Cardiac fibroblast (primary cell): ENCODE measurements at places on chromosomes 3 and 15.

GRCh38 chr15:73765778-73766177, 12.6 kb upstream of the INSYN1 start:
- no peak for DNase-seq

GRCh38 chr3:147900851-147901250, 491.7 kb downstream of the ZIC1 start:
- DNase-seq, result no peak

- no peak for DNase-seq
These were observed 29.3 kb downstream of the PLA2G4D start for GRCh38 chr15:42065033-42065432.

DNA sequence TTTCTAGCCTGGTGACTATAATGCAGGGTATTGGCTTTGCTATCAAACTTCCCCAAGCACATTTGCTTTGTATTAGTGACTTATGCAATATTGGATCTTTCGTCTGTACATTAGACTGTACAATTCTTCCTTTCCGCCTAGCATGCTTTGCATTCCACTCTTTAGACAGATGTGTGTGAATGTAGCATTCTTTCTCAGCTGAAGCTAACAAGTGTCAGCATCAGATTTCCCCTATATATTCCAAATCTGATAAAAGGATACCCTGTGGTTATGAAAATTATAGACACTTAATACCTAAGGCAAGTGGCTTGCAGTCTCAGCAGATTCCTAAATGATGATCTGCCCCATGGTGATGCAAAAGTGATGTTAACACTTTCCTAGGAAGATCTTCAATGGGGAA, 360.1 kb downstream of the CNTN4 start:
- no peak for DNase-seq

GRCh38 chr3:61564395-61565059, 3.2 kb downstream of the PTPRG start:
- peak; percentile 74 for DNase-seq

- DNase-seq, result no peak
These were observed 38.7 kb downstream of the ARNT2 start for GRCh38 chr15:80442728-80443403.

DNA sequence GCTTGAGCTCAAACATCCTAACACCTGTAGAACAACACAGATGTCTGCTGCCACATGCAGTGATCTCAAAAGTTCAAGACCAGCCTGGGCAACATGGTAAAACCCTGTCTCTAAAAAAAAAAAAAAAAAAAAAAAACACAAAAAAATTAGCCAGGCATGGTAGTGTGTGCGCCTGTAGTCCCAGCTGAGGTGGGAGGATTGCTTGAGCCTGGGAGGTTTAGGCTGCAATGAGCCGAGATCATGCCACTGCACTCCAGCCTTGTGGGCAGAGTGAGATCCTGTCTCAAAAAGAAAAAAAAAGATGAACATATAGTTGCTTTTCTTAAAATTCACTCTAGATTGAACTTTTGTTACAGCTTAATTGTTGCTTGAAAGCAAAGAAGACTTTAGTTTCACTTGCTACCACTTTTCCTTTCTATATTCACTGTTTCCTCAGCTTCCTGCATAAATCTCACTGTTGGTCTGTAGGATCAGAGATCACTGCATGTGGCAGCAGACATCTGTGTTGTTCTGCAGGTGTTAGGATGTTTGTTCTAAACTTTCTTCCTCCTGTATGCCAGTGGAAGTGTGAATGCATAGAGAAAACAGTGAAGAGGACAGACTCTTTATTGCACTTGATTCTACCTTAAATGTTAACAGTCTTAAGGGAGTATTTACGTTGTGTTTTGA, 12.6 kb downstream of the RAB11A start:
- DNase-seq, result no peak

- DNase-seq, result no peak
These were observed 46.7 kb downstream of the THBS1 start for GRCh38 chr15:39627451-39628143.

DNA sequence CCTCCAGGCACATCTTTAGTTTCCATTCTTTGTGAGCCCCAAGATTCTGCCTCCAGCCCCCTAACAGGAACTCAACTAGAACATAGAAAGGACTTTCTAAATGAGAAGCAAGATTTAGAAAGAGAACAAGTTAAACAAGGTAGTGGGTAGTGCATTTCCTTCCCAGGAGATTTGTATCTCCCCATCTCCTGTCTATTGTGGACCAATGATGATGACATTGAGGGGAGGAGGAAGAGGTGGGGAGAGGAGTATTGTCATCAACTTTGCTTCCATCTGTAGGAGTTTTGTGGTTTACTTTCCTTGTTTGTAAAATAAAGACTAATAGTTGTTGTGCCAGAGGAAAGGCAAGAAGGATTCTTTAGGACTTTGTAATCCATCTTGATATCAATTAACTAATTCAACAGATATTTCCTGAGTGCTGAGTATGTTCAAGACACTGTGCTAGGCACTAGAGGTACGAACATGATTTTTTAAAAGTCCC, 235.3 kb upstream of the ROPN1 start:
- DNase-seq, result peak; percentile 67

DNA sequence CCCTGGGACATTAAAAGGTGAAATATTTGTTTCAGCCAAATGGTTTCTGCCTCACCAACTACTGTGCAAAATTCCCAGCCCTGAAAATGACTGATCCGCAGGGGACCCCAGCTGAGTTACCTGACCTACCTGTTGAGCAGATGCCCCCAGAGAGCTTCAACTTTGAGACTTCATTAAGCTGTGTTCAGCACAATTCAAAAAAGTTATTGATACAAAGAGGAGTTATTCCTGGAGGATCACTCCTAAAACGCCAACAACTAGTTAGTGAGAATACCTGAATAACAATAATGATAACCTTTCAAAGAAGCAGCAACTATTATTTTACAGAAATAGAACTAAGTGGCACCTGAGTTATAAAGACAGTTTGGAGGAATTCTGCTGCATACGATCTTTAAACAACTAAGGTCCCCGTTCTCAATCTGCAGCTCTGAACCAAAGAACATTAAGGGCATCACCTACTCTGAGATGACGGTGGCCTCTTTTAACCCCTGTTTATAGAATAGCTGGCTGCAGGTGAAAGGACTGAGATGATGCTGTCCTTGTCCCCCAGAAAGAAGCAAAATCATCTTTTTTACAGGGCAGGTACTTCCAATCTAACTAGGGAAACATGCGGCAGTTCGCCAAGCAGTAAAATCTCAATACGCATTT, 659 bp downstream of the GADL1 start:
- no peak for DNase-seq
